ENCODE measurements at places on chromosomes 7 and 10.

DNA sequence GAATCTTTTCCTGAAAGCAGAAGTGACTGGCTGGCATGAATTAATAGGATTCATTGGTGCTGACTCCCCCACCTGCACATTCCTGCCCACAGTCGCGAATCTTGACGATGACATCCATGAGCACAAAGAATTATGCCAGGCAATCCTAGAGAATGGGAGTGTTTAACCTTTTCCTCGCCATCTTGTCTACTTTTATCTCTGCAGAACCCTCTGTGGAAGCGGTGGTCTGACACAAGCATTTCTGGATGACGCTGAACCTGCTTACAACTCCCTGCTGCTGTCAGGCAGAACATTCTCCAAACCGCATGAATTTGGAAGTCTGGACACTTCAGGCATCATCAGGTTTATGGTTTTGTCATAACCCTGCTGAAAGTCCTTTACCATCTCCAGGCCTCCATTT, 36.5 kb downstream of the KLF6 start:
- DNase-seq: no peak

DNA sequence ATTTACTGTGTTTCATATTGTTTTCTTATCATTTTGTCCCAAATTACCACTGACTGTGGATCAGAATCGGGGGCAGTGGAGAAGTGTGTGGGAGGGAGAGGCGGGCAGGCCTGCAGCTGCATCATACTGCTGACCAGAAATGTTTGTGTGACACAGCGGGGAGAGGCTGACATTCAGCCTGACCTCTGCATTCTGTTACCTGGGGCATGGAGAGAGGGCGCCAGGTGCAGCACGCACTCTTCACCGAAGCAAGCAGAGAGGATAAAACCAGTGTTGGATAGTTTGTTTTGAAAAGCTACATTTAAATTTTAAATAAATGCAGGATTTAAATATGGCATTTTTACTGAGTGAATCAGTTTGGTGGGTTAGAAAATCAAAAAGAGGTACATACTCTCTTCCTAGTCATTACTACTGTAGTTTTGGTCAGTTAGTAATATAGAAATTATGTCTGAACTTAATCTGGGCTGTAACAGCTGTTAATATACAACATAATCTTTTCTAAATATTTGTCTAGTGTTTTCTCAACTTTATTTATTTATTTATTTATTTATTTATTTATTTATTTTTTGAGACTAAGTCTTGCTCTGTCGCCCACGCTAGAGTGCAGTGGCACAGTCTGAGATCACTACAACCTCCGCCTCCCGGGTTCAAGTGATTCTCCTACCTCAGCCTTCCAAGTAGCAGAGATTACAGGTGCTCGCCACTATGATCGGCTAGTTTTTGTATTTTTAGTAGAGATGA, 8.8 kb upstream of the STMP1 start:
- no peak for DNase-seq

- no peak for DNase-seq
Measured at GRCh38 chr10:84191106-84191505, 3.2 kb upstream of the CDHR1 start.

- DNase-seq: no peak
Measured at GRCh38 chr7:158096582-158096981, 491.0 kb downstream of the PTPRN2 start.

DNA sequence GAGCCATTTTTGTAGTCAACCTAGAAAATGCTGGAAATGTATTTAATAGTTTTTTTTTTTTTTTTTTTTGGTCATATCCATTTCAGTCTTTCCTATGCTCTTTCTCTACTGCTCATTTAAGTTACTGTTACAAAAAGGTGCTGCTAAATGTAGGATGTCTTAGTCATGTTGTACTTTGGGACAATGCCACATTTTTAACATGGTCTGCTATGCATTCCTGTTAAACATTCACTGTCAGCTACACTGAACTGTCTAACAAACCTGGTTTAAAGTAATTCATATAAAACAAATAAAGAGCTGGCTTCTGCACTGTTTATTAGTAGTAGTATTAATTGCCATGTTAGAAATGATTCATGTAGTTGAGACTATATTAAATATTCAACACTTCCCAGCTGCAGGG, 108.6 kb downstream of the NSUN6 start:
- DNase-seq: no peak

GRCh38 chr10:75548356-75548755, 116.9 kb downstream of the LRMDA start:
- no peak for DNase-seq

DNA sequence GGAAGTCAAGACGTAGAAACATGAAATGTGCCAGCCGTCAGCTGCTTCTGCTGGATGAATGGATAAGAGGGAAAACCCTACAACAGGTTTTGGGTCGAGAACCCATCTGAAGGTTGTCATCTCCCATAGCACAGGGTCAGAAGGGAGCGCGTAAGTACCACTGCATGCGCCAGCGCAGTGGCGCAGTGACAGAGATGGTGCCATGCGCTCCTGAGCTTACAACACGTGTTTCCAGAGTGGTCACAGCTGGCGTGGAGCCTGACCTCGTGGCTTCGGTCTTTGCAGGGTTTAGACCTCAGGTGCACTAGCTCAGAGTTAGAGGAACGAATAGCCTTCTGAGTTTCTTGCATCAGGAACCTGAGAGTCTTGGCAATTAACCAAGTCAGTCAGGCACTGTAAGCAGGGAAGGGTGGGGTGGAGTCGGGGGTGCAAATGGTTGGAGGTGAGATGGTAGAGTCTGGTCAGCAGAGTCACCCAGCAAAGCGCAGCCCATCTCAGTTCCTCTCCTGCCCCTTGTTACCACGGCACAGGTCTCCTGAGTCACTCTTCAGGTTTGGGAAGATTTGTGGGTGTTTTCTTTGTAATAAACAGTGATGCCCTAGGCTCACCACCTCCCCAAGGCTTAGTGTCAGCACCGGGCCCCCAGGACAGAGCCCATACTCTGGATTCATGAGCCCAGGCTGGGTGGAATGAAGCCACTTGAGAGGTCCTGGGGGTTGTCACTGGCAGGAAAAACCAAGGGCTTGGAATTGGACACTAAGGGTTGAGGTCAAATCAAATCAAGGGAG, 84.1 kb upstream of the PPIF start:
- no peak for DNase-seq

DNA sequence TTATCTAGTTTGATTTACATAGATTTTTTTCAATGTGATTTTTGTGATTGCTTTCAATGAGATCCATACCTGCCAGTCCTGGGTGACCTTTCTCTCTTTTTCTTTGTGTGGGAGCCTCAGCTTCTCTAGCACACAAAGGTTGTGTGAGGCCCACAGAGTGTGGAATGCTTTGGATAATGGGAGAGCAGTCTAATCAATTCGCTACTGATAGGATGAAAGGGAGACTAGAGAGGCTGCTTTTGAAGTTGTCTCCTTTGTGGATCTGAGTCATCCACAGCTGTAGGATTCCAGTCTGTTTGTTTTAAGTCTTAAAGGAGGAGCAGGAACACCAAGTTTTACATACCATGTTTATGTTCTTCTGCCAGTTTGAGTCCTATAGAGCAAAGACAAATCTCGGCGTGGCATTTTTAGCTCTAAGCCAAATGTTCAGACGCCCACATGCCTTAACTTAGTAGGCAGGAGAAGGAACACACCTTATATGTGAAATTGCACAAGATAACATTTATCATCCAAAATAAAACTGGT, 330.0 kb downstream of the ARL4A start:
- DNase-seq: no peak

GRCh38 chr10:100664316-100665149, 80.8 kb upstream of the PAX2 start:
- DNase-seq: no peak

GRCh38 chr10:82084904-82085303, 209.9 kb downstream of the NRG3 start:
- no peak for DNase-seq

- no peak for DNase-seq
Measured at GRCh38 chr10:113523628-113524027, 29.2 kb upstream of the HABP2 start.

- no peak for DNase-seq
Measured at GRCh38 chr7:66837007-66837406, 84.0 kb upstream of the TMEM248 start.

- DNase-seq: peak; percentile 29
Measured at GRCh38 chr7:148726385-148726784, 27.7 kb downstream of the CUL1 start.

- no peak for DNase-seq
Measured at GRCh38 chr7:90244565-90244908, 437 bp upstream of the CFAP69 start.

- no peak for DNase-seq
Measured at GRCh38 chr7:26891400-26892350, 27.3 kb upstream of the SKAP2 start.

GRCh38 chr7:88772776-88773175, 13.3 kb downstream of the ZNF804B start:
- DNase-seq: peak; percentile 56

- DNase-seq: no peak
Measured at GRCh38 chr10:92657024-92657423, 32.7 kb upstream of the HHEX start.

- DNase-seq: no peak
Measured at GRCh38 chr10:131636841-131637724, 263.7 kb upstream of the PPP2R2D start.

DNA sequence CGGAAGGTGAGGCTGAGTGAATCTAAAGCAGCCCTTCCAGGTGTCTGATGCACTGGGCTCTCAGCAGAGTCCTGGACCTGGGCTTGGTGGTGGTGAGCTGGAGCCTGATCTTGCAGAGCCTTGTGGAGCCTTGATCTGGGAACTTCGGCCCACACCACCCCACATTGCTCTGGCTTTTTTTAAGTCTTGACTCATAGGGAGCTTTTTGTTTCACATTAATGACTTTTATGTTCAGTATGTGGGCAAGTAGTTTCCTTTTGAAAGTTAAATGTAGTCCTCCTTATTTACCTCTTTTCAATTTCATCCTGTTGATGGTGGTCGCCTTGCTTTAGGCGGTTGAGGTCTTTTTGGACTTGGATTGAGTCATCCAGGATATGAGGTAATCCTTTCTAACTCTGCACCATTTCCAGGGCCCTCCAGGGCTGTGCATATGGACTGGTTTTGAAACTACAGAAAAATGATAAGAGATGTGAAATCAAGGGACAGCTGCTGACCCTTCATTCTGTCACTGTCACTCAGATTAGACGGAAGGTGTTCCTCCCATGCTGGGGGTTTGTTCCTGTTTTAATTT, 2.9 kb upstream of the NRAP start:
- no peak for DNase-seq

- no peak for DNase-seq
Measured at GRCh38 chr7:144629011-144629410, 206.8 kb downstream of the TPK1 start.

DNA sequence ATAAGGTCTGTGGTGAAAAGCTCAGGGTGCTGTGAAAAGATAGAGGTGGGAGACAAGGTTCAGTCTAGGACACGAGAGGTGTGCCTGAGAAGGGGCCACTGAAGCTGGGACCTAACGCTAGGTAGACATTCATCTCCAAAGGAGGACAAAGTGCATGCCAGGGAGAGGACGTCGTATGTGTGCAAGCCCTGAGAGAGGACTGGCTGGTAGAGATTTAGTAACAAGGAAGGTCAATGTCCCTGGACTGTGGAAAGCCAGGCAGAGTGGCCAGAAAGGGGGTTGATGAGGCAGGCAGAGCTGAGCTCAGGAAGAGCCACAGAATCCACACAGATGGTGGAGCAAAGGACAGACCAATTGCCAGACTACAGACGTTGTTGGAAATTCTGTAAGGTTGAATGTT, 817.6 kb downstream of the CCSER2 start:
- no peak for DNase-seq
